ENCODE measurements at places on chromosomes 4 and X.
A peak's percentile ranks its signal among the peaks of the same experiment; 100 is the strongest.

- no peak for DNase-seq
Measured at GRCh38 chr4:114019969-114020358, 40.5 kb upstream of the ARSJ start.

GRCh38 chr4:16801356-16801755, 97.1 kb downstream of the LDB2 start:
- DNase-seq: no peak

DNA sequence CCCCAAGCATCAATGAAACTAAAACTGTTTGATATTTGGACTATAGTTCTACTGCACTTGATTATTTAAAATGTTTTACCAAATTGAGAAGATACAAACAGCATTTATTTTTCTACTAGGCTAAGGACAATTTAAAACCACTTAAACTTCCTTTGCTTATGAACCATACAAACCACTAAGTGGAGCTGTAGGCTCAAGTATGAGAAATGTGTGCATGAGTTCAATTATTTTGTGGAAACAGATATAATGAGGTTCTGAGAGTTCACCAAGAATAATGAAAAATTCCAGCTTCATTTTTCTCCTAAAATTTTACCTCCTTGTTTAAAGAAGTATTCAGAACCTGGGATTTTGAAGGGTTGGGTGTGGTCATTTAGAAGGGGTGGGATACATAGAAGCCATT, 63.1 kb downstream of the SERPINA7 start:
- no peak for DNase-seq

DNA sequence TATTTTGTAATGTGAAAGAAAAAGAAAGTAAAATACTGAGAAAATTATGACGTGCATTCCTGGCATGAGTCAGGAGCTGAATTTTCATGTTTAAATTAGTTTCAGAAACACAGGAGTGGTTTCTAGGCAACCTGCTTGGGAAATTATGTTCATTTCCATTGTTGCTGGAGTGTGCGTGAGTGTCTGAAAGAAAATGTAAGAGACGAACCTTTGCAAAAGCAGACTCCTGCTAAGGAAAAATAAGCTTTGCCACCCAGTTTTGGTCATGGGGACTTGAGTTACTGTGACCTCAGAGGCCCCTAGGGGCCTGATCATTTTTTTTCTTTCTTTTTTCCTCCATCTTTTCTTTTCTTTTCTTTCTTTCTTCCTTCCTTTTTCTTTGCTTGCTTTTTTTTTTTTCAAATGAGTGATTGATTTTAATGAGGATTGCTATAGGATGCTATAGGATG, 18.8 kb upstream of the CHRNA9 start:
- no peak for DNase-seq

DNA sequence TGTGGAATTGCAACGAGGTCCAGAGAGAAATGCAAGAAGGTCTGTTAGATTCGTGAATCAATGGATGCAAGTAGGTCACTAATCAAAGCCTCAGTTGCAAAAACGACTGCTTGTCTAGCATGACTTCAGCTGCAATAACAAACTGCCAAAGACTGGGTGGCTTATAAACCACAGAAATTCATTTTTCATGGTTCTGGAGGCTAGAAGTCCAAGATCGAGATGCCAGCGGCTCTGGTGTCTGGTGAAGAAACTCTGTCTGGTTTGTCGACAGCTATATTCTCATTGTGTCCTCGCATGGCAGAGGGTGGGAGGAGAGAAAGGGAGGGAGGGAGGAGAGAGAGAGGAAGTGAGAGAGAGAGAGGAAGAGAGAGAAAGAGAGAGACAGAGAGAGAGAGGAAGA, 114.7 kb downstream of the MXRA5 start:
- DNase-seq: no peak

DNA sequence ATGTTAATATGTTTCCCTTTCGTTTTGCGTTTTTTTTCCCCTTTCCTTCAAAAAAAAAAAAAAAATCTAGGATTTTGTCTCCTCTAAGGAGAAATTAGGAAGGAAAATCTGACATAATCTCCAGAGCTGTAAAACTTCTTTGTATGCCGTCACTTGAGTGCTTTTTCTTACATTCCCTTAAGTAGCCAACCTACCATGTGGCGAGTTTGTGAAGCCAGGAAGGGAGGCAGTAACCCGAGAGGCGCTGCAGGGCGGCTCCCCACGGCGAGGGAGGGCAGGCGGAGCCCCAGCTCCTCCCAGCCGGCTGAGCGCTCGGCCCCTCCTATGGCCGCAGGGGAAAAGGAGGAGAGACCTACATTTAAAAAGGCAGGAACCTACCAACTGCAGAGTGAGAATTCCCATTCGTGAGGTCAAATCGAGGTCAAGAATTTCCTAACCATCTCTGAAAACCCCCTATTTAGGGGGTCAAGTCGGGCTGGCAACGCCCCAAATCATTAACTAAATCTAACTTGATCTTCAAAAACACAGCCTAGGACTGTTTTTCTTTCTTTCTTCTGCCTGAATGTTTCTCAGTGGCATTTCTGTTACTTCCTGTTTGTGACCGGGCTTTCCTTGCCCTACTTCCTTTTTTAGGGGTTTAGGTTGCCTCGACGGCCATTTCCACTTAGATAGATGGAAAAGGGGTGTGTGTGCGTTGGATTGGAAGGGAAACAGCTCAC, 345.1 kb upstream of the KLF3 start:
- DNase-seq: peak; percentile 92

GRCh38 chr4:153433754-153434105, 32.4 kb upstream of the TMEM131L start:
- no peak for DNase-seq

DNA sequence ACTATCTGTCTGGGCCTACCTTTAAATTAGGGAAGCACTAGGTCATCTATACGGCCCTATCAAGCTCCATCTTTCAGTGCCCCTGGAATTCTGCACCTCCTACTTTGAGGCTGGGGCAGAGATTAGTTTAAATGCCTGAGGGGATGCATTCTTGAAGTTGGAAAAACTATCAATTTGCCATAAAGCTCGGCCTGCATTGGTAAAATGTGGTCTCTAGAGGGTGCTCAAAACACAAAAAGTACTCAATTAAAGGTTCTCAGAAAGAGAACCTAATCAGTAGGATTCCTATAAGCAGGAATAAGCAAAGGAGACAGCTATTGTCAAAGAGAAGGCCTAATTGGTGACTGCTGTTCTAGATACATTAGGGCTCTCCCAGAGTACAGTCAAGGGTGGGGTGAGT, 111.7 kb downstream of the AMER1 start:
- DNase-seq: no peak

DNA sequence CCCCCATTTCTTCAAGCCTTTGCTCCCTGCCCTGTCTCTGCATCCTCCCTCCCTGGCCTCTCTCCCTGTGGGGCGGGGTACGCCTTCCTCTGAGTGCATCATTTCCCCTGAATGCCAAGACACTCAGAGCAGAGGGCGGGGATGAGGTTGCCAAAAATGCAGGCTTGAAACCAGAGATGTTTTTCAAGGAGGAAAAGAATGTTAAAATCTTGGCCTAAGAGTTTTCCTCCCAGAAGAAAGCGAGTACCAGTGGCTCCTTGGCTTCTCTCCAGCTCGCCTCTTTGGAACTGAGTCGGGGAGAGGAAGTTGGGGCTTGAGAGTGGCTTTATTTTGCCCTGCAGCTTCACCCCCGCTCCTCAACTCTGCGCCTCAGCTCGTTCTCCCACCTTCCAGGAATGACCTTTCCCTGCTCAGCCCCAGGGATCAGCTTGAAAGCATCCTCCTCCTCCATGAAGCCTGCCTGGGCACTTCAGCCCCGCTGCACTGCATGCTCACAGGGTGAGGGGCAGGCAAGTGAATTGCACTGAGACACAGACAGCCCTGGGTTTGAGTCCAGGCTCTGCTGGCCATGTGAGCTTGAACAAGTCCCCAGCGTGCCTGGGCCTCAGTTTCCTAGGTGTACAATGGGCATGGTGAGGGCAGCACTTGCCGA, 57.5 kb upstream of the SORCS2 start:
- peak; percentile 47 for DNase-seq

DNA sequence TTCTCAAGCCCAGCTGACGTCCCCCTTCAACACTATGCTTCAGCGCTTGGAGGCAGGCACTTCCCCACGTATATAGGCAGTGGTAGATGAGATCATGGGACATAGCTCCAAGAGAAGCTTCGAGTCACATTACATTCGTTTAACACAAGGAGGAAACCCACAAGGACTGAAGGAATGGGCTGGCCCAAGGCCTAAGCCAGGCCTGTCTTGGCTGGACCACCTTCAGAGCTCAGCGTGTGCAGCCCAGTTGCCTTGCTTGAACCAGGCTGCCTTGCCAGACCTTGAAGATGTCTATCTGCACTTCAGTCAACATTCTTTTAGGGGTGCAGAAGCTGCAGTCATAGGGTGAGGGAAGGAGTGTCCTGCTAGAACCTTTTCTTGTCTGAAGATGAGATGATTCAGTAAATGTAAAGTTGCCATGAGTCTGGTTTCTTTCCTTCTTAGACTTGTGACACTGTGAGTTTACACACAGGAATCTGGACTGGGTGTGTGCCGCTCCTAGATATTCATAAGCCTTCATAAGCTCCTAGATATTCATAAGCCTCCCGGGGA, 144.1 kb upstream of the RBPJ start:
- no peak for DNase-seq

DNA sequence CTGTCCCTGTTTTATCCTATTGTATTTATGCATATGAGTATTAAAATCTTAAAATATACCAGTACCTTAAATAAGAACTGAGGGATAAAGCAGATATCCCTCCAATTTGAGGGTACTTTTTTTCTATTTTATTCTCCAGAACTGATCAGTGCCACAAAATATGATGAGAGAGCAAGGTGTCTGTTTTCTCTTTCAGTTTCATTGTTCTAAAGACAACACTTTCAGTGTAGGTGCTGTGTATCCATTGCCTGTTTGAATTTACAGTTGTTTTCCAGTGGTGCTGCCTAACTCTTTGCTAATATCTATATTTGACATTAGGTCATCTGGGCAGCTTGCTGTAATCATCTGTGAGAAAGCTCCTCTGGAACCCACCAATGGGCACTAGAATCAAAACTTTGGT, 394.7 kb downstream of the IL1RAPL1 start:
- no peak for DNase-seq

DNA sequence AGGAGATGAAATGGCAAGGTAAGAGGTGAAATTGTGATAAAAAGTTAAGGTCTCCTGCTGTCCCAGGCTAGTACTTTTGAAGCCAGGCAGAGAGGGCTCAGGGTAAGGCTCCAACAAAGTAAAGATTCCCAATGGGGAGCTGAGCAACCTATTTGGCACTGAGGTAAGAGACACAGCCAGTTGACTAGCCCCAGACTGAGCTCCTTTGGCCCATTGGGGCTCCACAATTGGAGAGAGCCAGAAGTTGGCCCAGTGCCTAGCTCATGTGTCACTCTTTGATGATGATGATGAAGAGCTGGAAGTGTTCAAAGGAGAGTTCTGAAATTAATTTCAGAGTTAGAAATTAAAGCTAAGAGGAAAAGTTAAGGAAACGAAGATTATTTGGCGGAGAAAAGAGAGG, 94.6 kb downstream of the RLIM start:
- DNase-seq: peak; percentile 25

- no peak for DNase-seq
Measured at GRCh38 chr4:44186850-44187246, 261.8 kb downstream of the KCTD8 start.

DNA sequence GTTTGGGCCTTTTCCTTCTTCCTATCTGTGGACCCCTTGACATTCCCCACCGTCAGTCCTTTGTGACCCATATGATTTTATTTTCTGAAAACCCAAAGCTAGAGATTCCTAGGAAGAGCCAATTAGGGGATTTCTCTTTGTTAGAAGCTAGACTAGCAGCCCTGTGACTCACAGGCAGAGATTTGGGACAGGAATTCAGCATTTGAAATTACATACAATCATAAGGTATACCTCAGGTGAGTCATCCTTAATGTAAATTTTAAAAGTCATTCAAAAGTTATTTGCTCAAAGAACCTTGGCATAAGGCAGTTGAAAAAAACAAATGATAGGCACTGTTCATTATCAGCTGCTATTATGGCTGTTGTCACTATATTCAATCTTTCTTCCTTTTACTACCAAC, 40.6 kb downstream of the USP26 start:
- no peak for DNase-seq

- DNase-seq: no peak
Measured at GRCh38 chr4:168908093-168908492, 102.0 kb downstream of the CBR4 start.

DNA sequence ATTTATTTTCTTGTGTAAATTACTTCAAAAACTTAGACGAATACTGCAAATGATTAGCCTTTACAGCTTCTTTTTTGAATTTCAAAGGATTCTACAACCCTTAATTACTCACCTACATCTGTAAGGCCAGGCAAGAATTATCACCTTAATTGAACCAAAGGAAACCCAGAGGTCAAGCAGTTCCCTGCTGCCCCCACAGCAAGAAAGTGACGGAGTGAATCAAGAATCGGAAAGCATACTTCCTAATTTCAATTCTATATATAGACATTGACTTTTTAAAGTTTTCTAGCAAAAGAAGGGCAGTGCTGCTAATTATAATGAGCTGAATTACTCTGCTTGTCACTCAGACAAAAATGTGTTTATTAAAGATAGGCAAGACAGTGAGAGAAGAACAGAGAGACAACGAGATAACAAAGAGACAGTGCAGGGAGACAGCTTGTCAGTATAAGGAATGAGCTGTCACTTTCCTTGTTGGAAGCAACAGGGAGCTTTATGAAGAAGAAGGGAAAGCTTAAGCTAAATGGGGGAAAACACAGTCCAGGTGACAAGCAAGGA, 47.5 kb upstream of the SPANXN4 start:
- no peak for DNase-seq

GRCh38 chrX:29851857-29852605, 363.3 kb upstream of the MAGEB2 start:
- DNase-seq: no peak

- no peak for DNase-seq
Measured at GRCh38 chr4:98987720-98988119, 7.8 kb upstream of the METAP1 start.

DNA sequence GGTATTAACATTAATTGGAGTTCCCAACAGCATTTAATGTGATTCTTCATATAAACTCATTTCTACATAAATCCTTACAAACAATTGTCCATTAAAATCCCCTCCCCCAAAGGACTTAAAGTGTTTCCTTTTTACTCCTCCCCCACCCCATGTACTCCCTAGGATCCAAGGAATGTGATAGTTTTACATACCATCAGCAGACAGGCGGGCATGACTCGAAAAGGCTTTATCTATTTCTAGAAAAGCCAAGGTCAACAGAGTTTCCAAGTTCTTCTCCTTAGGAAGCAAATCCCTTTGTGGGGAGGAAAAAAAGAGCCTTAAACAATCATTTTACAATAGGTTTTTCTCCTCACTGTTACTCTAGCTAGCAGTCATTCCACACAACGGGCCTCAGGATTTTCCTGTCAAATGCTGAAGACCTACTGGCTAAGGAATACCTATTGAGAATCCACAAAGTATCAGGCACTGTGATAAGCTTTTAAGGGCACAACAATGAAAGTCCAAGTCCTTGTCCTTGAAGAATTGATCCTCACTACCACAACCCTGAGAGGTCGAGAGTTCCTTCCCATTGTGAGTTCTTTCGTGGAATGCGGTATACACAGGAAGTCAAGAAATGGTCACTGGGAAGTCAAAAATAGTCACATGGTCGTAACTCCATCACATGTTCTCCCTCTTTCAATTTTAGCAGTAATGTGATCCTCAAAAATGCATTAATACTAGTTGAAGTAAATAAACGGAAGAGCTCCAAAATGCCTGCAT, 7.2 kb downstream of the PPM1K start:
- DNase-seq: no peak
